Muscle of leg (tissue), 16 donors: ENCODE measurements at places on chromosomes 6 and 20. TPM values are rescaled to one million over a fixed set of nuclear protein-coding genes. Genes with fewer than 3 reads are reported as not detected.

- no peak overlapping the region for H3K4me3 ChIP-seq
- no peak for DNase-seq
- no peaks in the 10 kb centered on the region for H3K27me3 ChIP-seq
These were observed 12.1 kb downstream of the APMAP start for GRCh38 chr20:24980291-24981053.

GRCh38 chr6:32689531-32690501 is 23.4 kb upstream of the HLA-DQB1 start:
- H3K27me3 ChIP-seq = peaks cover 2% of the 10 kb centered on the region
- H3K27ac ChIP-seq = no peak overlapping the region

- H3K27ac ChIP-seq = peak within 1 kb of the TSS; percentile 92
- H3K36me3 ChIP-seq = peaks cover 14% of the 10 kb centered on the region
- DNase-seq = peak; percentile 82
- H3K27me3 ChIP-seq = no peaks in the 10 kb centered on the region
These were observed at the start of gene SLC29A1 for GRCh38 chr6:44223319-44224028. TSS of gene SLC29A1 (plus strand) at chr6:44223595. CDS start at chr6:44227314, 3,719 bp downstream.

Gene KCNK15
- total RNA-seq = 0.27 TPM

Gene DAAM2
- total RNA-seq = 25.8 TPM

DNA sequence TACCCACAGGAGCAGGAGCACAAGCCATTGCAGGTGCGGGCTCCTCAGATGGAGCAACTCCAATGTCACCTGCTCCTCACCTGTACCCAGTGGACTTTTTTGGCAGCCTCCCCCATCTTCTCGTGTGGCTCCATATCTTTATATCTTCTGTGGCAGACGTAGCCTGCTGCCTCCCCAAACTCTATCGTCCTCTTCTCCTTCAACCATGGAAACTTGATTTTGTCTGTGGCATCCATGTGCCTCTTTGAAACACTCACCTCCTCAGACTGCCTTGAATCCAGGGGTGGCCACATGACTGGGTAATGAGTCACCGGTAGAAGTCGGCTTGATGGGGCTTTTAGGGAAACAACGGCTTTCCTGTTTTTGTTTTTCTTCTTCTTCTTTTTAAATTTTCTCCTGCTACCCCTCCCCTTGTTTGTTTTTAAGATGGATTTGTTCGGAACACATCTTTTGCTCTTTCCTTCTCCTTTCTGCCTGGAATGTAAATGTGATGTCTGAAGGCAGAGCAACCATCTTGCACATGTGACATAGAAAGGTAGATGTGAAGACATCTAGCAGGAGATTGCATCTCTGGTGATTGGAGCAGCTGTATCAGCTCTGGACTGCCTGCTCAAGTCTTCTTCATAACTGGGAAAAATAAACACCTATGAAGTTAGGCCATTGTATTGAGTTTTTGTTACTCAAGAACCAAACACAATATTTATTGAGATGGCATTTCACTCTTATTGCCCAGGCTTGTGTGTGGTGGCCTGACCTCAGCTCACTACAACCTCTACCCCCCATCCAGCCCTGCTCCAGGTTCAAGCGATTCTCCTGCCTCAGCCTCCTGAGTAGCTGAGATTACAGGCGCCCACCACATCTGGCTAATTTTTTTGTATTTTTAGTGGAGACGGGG is 69.9 kb upstream of the DDR1 start:
- H3K27me3 ChIP-seq = no peaks in the 10 kb centered on the region
- no peaks in the 10 kb centered on the region for H3K4me1 ChIP-seq
- H3K36me3 ChIP-seq = no peaks in the 10 kb centered on the region
- H3K27ac ChIP-seq = no peak overlapping the region

GRCh38 chr6:161366301-161366923 is 92.6 kb upstream of the AGPAT4 start:
- no peaks in the 10 kb centered on the region for H3K4me1 ChIP-seq
- no peak overlapping the region for H3K27ac ChIP-seq
- no peak for DNase-seq

Gene PSORS1C1
- total RNA-seq = 1.3 TPM

DNA sequence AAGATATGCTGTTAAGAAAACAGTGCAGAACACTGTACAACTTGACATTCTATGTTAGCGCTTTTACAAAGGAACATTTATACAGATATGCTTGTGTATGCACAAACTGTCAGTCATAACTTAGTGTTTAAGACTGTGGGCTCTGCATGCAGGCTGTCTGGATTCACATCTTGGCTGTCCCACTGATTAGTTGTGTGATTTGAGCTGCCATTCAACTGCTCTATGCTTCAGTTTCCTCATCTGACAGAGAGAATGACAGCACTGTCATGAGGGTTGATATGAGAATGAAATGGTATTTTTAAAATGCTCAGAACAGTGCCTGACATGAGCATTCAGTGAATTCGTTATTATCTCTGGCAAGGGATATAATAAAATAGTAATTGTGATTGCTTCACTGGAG is 8.7 kb downstream of the SLC25A27 start:
- H3K4me3 ChIP-seq = no peak overlapping the region
- no peak overlapping the region for H3K27ac ChIP-seq
- no peaks in the 10 kb centered on the region for H3K4me1 ChIP-seq
- no peak for DNase-seq
- H3K27me3 ChIP-seq = no peaks in the 10 kb centered on the region

GRCh38 chr6:14380901-14381828 is 263.6 kb downstream of the CD83 start:
- no peaks in the 10 kb centered on the region for H3K4me1 ChIP-seq
- no peaks in the 10 kb centered on the region for H3K36me3 ChIP-seq
- peaks cover 6% of the 10 kb centered on the region for H3K27me3 ChIP-seq
- peak; percentile 49 for DNase-seq
- H3K4me3 ChIP-seq = no peak overlapping the region

DNA sequence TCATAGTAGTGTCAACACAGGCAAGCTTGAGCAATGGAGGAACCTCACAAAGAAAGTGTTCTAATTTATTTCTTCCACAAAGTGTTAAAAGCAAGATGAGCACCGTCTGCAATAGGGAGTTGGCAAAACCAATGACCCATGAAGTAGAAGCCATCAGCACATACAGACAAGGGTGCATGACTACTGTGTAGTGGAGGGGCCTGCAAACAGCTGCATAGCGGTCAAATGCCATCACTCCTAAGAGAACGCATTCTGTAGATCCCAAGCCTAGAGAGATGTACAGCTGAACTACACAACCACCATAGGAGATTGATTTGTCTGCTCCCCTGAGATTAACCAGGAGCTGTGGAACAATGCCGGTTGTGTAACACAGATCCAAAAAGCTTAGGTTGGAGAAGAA is 26.8 kb upstream of the ZNF165 start:
- no peak overlapping the region for H3K27ac ChIP-seq
- no peak for DNase-seq
- peaks cover 2% of the 10 kb centered on the region for H3K27me3 ChIP-seq
- no peak overlapping the region for H3K4me3 ChIP-seq
- H3K4me1 ChIP-seq = no peaks in the 10 kb centered on the region
- H3K36me3 ChIP-seq = no peaks in the 10 kb centered on the region

Gene OR2H1
- total RNA-seq = not detected
